NCI-H2029 treated with DMSO at 0.1 percent for 48 hours (cell line): ENCODE measurements at places on chromosomes 7 and 10.

DNA sequence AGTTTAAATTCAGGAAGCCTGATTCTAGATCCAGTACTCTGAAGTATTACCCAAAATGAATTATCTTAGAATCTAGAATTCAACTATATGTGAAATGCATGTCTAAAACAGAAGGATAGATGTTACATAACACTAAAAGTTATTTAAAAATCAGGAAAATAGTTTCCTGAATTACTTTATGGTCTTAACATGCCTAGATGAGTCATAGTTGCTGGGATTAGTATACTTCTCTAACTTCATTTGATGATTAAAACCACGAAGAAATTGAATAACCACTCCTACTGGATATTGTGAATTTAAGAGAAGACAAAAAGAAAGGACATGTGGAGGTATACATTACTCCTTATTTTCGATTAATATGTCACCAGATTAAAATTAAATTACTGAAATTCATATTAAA, 65.5 kb downstream of the ATAD1 start:
- no peak for DNase-seq

DNA sequence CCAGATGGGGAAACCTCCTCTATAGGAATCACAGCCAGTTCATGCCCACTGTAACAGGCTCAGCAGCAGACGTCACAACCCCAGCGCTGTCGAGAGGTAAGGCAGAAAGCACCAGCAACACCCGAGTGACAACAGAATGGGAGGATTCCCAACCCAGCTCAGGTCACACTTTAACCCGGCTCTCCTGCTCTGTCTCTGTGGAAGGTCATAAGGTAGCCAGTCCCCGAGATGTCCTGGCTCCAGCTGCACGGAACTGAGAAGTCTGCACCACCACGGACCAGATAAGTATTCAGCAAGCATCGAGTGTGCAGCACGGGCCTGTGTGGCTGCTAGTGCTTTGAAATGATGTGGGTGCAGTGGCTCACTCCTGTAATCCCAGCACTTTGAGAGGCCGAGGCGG, 236.7 kb upstream of the TCERG1L start:
- DNase-seq = no peak

DNA sequence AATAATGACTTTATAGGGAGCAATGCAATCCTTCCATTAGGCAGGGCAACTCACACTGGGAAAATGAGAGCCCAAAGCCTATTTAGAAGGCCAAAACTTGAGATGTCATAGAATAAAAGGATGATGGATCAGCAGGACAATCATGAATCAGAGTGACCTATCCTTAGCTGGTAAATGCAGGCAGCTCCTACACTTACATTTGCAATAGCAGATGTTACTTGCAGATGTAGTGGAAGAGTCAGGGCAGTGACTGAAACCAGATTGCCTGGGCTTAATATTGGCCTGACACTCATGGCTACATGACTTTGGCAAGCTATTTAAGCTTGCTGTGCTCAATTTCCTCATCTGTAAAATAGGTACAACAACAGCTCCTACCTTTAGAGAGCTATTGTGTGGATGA, 98.7 kb downstream of the PRTFDC1 start:
- DNase-seq = no peak

GRCh38 chr10:116597543-116597942, 6.8 kb downstream of the PNLIPRP1 start:
- DNase-seq = no peak

DNA sequence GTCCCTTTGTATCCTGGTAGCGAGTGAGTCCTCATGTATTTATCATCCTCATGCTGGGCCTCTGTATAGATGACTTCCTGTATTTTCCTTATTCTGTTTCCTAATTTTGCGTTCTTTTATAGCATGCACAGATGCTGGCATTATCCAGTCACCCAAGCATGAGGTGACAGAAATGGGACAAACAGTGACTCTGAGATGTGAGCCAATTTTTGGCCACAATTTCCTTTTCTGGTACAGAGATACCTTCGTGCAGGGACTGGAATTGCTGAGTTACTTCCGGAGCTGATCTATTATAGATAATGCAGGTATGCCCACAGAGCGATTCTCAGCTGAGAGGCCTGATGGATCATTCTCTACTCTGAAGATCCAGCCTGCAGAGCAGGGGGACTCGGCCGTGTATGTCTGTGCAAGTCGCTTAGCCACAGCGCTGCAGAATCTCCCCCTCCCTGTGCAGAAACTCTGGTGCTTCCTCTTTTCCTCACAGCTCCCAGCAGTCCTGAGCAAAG, 183.1 kb upstream of the PRSS58 start:
- no peak for DNase-seq
